Large intestine (tissue), 12 donors: ENCODE measurements at places on chromosomes 16 and 17.

DNA sequence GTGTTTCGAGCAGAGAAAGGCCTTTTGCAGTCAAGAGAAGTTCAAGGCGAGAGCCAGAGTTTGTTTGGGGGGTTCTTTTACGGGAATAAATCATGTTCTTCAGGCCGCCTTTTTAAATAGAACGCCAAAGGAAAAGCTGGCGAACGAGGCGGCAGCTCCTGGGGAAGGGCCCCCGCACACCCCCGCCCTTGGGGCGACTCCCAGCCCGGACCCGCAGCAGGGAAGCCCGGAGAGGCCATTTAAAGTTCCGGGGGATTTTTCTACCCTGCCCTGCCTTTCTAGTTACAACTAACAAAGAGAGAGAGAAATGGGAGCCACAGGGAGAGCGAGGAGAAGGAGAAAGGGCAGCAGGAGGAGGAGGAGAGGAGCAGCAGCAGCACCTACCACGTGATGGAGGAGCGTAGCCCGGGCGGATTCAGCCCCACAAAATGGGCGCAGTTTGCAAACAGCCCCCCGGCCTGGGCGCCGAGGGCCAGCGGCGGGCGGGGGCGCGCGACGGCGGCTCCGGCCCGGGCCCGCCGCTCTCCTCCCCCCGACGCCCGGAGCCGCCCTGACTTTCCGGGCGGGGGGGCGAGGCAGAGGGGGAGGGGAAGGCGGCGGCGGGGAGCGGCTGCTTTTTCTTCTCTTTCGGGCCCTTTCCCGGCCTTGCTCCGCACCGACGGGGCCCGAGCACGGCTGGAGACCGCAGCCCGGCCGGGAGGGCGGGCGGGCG lies 634 bp downstream of the KANSL1 start:
- no peaks in the 10 kb centered on the region for H3K36me3 ChIP-seq
- H3K27ac ChIP-seq = peak overlapping the region; percentile 99
- peak overlapping the region; percentile 99 for H3K4me3 ChIP-seq
- H3K4me1 ChIP-seq = peaks cover 28% of the 10 kb centered on the region
- peak; percentile 41 for DNase-seq

DNA sequence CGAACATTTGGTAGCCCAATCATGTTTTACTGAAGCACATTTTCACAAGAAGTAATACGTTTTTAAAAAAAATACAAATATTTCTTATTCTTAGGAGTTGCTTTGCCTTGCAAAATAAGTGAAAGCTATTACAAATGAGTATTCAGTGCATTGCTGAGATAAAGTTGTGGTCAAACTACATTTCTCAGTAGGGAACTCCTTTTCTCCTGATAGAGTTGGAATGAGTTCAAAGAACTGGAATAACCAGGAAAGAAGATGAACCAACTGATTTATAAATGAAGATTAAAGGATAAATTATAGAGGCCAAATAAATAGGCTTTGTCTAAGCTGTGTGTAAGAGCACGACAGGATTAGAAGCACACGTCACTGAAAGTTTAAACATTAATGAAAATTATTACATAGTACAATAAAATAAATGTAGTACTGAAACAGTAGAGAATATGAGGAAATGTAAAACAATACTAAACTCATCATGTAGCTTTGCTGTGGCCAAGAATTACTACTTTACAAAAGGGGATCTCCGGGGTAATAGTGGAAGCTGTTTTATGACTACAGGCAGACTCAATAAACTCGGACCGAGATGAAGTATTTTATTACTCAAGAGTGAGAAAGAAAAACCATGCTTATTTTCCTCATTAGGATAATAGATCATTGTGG lies 73.6 kb downstream of the KCNJ2 start:
- no peaks in the 10 kb centered on the region for H3K36me3 ChIP-seq
- DNase-seq = no peak
- H3K4me3 ChIP-seq = no peak overlapping the region
- H3K27me3 ChIP-seq = no peaks in the 10 kb centered on the region

DNA sequence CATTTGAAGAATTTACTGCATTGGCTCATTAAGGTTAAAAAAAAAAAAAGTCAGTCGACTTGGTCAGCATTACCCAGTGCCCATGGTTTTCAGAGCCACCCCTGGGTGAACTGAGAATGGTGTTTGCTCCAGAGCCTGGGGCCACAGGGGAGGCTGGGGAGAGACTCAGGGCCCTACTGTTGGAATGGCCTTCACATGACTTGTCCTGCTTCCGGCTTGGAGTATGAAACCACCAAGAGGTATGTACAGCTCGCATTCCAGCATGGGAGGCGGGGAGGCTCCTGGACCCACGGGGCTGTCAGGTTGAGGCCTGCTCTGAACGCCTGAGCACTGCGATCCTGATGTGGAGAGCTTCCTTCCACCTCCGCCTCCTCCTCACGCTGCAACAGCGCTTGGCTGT lies 36.8 kb downstream of the MSI2 start:
- H3K27ac ChIP-seq = peak overlapping the region; percentile 57
- no peak overlapping the region for H3K4me3 ChIP-seq
- H3K36me3 ChIP-seq = peaks cover 19% of the 10 kb centered on the region

DNA sequence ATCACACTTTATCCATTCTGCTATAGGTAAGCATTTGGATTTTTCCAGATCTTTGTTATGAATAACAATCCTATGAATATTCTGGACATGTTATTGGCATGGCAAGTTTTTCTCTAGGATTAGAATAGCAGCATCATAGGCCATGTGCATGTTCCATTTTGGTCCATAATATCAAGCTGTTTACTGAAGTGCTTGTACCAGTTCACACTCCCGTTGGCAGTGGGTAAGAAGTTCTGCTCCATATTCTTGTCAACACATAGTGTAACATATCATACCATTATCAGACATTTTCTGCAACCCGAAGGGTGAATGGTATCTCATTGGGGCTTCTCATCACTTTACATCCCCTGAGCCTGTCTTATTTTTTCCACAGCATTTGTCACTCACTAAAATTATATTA lies 661.9 kb upstream of the SALL1 start:
- no peaks in the 10 kb centered on the region for H3K27me3 ChIP-seq
- H3K4me1 ChIP-seq = no peaks in the 10 kb centered on the region
- H3K36me3 ChIP-seq = no peaks in the 10 kb centered on the region
- H3K4me3 ChIP-seq = no peak overlapping the region

GRCh38 chr17:59485946-59486345 lies 79.5 kb upstream of the DHX40 start:
- H3K36me3 ChIP-seq = no peaks in the 10 kb centered on the region
- H3K4me3 ChIP-seq = no peak overlapping the region
- no peaks in the 10 kb centered on the region for H3K4me1 ChIP-seq
- DNase-seq = no peak
- H3K27ac ChIP-seq = no peak overlapping the region

GRCh38 chr16:86965331-86965730 lies 351.9 kb downstream of the C16orf95 start:
- no peaks in the 10 kb centered on the region for H3K36me3 ChIP-seq
- H3K4me1 ChIP-seq = peaks cover 2% of the 10 kb centered on the region
- no peak overlapping the region for H3K4me3 ChIP-seq
- no peak for DNase-seq
- H3K27ac ChIP-seq = no peak overlapping the region
- peaks cover 3% of the 10 kb centered on the region for H3K27me3 ChIP-seq
